ENCODE measurements at places on chromosomes 4 and X.

GRCh38 chr4:158444621-158445020 is 77.1 kb upstream of the RXFP1 start:
- no peak for DNase-seq

- DNase-seq, result no peak
These were observed 11.3 kb downstream of the FRG2 start for GRCh38 chr4:190015538-190016368.

GRCh38 chr4:87120411-87121162 is 99.8 kb downstream of the KLHL8 start:
- no peak for DNase-seq

DNA sequence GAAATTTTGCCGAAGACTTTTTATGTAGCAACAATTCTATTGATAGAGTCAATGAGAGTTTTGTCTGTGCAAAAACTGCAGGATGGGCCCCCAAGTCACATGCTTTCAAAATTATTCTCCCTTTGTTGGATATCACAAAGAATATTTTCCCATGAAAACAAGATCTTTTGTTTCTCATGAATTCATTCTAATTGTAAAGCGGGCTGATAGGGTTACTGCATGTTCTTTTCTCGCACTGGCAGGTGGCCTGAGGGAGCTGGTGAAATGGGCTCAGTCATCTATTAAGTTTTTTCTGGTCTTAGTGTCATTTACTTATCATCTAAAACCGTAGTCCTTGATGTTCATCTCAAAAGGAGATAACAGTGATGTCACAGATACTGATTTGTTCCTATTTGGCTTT is 44.2 kb downstream of the MID1IP1 start:
- no peak for DNase-seq

DNA sequence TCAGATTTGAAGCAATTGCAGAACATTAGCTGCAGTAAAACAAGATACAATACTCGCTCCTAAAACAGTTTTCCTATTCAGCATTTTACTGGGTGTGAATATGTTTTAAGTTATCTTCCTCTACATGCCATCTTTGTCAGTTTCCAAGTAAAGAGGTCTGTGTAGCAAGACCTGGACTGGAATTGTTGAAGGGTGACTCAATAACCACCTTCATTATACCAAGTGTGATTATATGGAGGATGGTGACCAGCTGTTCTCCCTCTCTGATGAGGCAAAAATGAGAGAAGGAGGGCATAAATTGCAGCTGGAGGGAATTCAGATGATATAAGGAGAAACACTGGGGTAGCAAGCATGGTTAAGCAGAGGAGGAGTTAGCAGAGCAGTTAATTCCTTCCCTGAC is 922.1 kb upstream of the SLIT2 start:
- peak; percentile 39 for DNase-seq

DNA sequence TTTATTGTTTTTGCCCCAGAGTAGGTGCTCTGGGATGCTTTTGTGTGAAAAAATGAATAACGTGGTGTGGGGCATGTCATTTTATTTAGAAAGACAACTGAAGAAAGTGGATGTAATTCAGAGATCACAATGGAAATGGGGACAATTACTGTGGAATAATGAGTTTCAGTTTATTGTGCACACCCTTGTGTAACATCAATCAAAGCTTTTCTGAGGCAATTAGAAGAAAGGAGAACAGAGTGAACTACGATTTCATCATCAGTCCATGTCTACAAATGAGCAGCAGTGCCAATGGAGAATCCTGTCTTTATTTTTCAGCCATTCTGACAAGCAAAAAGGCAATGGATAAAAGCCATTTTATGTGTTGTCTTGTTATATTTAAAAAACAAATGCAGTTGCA is 339.2 kb downstream of the TMA16 start:
- DNase-seq, result no peak

DNA sequence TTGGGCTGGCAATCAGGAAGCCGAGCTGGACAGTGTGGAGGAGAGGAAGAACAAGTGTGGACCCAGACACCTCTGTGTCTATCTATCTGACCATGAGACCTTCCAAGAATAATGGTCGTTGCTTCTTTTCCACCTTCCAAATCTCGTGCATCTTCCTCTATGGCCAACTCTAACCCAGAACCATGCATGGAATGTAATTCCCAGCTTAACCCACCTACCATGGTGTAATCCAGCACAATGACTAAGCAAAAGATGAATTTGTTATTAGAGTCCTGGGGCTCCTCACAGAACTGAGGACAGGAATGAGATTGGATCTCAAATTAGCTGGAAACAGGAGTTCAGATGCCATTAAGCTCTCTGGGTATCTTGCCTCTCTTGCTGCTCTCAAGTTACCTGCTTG is 17.4 kb upstream of the TMEM184C start:
- DNase-seq, result no peak

DNA sequence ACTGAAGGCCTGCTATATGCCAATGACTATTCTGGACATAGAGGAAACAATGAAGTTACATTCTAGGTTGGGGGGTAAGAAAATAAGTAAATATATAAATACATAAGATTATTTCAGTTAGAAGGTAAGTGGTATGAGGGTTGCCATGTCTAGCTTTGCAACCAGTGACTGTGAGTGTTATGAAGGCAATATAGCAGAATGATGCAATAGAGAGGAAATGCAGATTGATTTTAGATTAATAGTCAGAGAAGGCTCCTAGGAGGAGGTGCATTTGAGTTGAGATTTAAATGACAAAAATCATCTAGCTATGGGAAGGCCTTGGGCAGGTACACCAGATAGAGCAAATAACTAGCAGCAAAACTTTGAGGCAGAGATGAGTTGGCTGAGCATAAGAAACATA is 243.2 kb downstream of the FBXO8 start:
- no peak for DNase-seq

- DNase-seq, result no peak
These were observed 56.5 kb downstream of the ARAP2 start for GRCh38 chr4:36187723-36188333.

DNA sequence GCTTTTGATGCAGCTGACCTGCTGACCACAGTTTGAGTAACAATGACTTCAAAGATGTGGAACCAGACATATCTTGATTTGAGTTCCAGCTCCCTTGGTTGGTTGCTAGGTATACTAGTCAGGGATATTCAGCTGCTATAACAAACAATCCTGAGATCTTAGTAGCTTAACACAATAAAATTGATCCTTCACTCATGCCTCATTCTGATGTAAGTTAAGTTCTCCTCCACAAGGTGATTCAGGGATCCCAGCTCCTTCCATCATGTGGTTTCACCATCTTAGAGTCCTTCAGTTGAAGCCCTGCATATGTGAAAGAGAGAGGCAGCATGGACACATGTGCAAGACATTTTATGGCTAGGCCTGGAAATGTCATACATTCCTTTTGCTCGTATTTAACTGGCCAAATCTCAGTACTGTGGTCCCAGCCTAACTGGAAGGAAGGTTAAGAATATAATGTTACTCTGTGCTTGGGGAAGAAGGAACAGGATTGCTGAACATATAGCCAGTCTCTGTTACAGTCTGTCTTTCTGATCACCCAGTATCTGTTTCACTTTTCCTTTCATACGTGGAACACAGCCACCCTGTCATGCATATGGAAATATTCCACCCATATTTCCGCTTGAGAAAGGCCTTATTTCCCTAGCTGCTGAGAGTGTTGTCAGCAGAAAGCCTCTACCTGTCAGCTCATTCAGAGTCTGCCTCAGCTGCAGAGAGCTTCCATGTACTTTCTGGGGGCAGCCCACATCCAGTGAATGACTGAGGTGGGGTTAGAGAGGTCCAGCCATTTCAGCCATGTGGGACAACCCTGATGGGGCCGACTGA is 7.1 kb downstream of the SMIM9 start:
- DNase-seq, result no peak

DNA sequence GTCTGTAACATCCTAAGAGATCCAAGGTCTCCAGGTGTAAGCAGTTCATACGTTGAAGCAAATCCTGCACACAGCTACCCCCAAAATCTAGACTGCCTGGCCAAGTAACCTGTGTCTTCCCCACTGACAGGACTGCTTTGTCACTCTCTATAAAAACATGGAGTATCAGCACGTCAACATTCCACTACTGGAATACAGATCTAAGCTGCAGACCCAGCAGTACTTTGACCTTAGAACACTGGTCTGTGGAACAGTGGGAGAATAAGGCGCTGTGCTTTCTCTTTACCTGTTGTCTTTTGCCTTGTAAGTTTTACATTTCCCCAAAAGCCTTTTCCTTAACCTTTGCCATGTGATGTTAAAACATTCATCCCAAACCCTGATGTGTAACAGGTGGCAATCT is 137.4 kb downstream of the JADE1 start:
- DNase-seq, result no peak

GRCh38 chrX:129997086-129997485 is 14.7 kb downstream of the BCORL1 start:
- no peak for DNase-seq

DNA sequence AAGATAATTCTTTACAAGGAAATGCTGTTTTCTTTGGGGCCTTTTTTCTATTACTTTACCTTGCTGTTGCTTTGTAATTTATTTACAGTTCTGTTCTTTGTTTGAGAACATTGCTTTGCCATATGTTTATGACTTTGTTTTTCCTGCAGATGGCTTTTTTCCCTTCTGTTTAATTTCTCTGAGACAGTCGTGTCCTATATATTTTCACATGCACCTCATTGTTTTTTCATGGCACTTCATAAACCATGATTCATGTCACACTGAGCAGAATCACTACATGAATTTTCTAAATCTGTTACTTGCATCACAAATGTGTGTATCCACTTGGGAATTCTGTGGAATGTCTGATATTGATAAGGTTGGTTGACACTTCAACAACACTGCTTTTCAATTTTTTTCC is 33.0 kb upstream of the PNPLA4 start:
- DNase-seq, result no peak

DNA sequence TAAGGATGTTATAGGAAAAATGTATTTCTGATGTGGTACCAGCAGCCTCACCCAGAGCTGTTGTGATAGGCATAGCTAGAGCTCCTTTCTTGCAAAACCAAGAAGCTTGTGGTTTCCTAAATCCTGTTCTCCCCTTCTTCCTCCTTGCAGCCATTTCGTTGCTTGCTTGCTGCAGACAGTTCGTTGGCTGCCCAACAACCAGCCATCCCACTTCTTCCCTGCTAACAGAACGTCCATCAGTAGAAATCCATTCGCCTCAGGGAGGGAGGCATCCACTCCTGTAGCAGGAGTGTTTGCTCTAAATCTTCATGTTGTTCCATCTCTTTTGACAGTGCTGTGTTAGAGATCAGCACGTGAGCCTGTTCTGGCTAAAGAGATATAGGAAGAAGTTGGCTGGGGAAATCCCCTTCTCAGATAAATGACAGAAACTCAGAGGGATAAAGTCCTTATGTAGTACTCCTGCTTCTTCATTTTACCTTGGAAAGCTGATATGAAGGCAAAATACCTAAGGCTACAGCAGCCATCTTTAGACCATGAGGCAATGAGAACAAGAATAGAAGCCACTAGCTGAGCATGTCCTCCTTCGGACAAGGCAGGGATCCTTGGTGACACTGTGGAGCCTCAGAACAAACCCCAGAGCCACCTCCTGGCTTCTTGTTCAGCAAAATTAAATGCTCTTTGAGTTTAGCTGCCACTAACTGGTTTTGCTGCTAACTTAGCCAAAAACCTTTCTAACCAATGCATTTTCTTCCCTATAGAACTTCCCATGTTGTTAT is 68.4 kb upstream of the RELL1 start:
- no peak for DNase-seq

- no peak for DNase-seq
These were observed 88.5 kb upstream of the GPR34 start for GRCh38 chrX:41600291-41600690.

DNA sequence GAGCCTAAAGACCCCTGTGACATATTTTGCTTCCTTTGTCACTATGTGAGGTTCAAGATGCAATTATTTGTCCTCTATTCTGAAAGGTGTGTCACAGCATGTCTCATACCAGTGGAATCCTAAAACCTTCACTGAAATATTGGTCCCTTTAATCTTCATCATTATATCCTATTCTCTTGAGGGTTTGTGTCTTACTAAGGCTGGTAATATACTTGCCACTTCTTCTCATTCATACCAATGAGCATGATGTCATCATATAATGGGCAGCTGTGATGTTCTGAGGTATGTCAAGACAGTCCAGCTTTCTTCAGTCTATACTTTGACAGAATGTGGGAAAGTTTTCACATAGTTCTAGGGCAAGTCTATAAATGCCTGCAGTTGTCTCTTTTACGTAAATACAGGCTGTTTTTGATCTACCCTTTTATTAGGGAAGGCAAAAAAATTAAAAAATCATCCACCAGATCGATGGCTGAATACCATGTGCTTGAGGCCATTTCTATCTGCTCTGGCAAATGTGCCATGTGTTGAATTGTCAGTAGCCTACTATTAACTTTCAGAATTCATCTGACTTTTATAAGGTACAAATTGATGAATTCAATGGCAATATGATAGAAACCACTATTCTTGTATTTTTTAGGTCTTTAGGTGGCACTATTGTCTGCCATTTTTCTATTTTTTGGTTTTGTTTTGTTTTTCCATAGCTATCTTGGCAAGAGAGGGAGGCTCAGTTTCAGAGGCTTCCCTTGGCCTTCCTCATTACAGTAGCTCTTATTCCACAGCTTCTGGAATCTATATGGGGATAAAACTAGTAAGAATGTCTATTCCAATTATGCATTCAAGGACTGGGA is 209.0 kb downstream of the PPARGC1A start:
- no peak for DNase-seq

DNA sequence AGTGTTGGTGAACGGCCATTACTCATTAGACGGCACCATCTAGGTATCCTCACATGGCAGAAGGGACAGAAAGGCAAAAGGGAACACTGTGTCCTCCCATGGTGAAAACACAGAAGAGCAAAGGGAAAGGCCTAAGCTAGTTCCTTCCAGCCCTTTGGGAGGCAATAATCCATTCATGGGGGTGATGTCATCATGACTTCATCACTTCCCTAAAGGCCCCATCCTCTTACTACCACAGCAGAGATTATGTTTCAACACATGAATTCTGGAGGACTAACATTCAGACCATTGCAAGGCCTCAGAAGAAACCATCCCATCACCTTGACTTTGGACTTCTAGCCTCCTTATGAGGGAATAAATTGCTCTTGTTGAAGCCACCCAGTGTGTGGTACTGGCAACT is 238.2 kb downstream of the MGST2 start:
- DNase-seq, result no peak

- no peak for DNase-seq
These were observed 239.5 kb downstream of the KCNIP4 start for GRCh38 chr4:21709031-21709430.

DNA sequence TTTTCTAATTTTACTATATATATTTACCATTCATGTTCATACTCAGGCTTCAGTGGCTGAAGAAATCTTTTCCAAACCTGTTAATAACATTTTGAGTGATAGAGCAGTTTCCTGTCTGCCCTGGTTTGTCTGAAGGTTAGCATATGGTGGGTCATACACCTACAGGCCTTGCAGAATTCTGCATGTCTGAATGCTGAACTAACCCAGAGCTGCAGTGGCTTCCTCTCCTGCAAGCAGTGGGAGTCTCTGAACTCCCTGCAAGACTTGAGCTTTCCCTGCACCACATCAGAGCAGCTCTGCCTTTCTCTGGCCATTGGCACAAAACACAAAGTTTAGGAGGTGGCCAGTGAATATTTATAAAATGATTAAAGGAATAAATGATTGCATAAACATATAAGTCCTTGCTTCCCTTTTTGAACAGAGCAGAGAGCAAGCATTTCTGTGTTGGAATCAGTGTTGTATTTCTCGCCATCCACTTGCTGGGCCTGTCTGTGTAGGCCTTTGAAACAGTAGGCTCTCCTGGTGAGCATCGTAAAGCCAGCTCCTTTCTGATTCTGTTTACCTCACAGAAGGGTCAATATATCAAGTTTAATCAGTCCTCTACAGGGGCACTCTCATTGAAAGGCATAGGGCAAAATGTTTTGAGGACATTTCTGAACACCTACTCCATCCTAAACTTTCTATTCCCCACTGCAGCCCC is 15.0 kb upstream of the UNC5C start:
- DNase-seq, result no peak

GRCh38 chr4:100312615-100313350 is 122.5 kb upstream of the DDIT4L start:
- DNase-seq, result no peak
